ENCODE measurements at places on chromosomes 3 and 15.

DNA sequence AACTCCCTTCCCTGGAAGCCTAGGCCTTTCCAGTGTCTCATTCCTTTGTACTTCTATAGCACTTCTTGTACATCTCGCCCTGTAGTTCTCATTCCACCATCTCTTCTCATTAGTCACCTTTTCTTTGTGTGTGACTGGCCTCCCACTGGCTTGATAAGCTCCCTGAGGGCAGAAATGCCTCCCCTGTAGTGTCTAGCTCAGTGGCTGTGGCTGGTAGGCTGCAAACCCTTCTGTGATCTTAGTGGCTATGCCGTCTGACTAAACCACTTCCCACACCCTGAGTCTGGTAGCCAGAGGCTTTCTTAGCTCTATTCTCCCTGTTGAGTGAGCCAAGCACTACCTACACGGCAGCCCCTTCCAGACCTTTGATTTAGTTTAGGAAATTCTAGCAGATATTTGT lies 24.4 kb upstream of the TNFAIP8L3 start:
- DNase-seq, result no peak

- no peak for DNase-seq
These were observed 277.0 kb downstream of the RYR3 start for GRCh38 chr15:33587773-33588172.

GRCh38 chr3:48514431-48515227 lies 10.7 kb upstream of the SHISA5 start:
- no peak for DNase-seq

- DNase-seq, result no peak
These were observed 60.3 kb upstream of the SIAH2 start for GRCh38 chr3:150823277-150823676.

DNA sequence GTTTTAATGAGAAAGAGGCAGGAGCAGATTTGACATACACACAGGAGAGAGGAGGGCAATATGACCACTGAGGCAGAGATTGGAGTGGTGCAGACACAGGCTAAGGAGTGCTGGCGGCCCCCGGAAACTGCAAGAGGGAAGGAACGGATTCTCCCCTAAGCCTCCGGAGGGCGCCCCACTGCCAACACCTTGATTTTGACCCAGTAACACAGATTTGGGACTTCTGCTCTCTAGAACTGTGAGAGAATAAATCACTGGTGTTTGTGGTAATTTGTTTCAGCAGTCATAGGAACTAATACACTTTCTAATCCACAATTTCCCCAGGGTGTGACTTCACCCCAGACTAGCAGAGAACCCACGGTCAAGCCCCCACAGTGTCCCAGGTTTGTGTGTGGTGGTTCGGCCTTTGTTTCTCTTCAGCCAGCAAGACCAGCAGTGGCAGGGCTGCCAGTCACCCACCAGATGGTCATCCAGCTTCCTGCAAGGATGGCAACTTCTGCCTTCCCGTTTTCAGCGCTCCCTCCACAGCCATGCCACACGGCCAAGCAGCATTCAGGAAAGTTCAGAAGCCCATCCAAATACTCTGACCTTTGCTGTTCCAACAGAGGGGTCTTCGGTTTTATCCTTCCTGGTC lies 23.6 kb upstream of the TSPAN3 start:
- no peak for DNase-seq

All from NCI-H69 (cell line).